GM12891 (cell line): ENCODE measurements at places on chromosomes 2 and 18.

DNA sequence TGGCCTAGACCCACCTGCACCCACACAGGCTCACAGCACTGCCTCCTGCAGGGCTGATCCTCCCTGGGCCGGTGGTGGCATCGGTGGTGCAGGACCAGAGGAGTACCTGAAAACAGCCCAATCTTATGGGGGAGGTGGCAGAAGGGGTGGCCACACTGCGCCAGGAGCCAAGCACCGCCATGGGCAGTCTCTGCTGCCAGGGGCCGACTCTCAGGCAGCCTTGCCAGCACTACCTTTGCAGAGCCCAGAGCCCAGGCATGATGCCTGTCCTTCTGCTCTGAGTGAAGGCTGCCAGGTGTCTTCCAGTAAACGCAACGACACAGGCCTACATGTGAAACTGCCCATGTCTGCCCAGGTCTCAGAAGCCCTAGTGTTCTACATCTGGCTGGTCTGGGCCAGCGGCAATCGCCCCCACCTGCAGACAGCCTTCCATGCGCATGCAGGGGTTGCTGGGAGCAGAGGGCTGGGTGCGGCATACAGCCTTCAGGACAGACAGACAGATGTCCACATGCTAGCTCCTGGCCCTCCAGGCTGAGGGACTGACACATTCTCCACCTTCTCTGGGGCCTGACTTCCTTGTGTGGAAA, 6.8 kb downstream of the HS6ST1 start:
- no peak for DNase-seq

DNA sequence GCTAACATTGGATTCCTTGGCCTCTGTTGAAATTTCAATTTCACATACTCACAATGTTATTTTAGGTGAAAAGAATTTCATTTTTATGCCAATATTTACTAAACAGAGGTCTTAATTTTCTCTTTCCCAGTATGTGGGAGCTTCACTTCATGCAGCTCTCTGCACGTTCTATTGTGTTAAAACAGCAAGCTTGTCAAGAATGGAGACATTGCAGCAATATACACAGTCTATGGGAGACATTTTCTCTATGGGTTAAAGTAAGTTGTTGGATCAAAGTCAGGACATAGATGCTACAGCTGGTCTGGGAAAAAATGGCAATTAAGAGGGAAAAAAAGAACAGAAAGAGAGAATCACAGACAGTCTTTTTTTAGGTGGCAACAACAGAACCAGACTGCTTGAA, 70.4 kb upstream of the ARHGAP15 start:
- DNase-seq, result no peak

- no peak for DNase-seq
These were observed 233.4 kb downstream of the SOCS6 start for GRCh38 chr18:70522183-70522680.

DNA sequence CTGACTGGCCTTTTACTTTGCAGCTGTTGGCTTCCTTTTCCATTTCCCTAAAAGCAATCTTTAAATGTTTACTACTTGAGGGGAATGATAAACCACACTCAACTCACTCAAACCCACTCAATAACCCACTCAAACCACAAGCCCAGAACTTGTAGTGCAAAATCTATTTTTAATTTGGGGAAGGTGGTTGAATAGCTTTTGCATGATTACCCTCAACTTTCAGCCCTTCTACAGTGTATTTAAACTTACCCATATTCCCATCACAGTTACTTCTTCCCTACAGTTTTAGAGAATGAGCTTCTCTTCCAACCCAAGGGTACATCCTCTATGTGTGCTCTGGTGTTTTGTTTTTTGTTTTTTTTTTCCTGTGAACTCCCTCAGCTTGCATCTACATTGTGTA, 636.1 kb downstream of the TDRD15 start:
- no peak for DNase-seq
